ENCODE measurements at places on chromosomes 5 and 9.

DNA sequence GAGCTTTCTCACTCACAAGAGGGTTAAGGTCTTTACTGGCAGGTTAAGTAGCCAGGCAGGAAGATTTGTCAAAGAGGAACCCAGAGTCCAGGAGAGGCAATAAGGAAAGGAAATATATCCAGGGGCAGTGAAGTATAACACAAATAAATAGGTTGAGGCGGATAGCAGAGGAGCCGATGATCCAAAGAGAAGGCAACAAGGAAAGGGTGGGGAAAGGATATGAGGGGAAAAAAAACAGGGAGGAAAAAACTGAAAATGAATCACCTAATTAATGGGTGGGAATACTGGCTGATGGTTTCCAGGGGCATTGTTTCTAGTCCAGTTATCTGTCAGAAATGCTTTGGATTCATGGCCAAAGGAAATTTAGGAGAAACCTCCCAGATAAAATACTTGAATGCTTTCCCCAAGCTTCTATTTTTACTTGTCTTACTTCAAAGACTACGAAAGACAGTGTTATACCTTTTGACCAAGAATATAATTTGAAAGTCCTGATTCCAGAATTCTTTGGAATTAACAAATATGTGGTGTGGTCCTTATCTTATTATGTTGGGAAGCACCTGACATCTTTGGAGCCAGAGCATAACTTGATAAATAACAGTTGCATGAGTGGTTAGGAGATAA lies 146.5 kb downstream of the AOPEP start:
- DNase-seq: no peak

- peak; percentile 29 for DNase-seq
These were observed 2.6 kb upstream of the RFX3 start for GRCh38 chr9:3528451-3528850.

DNA sequence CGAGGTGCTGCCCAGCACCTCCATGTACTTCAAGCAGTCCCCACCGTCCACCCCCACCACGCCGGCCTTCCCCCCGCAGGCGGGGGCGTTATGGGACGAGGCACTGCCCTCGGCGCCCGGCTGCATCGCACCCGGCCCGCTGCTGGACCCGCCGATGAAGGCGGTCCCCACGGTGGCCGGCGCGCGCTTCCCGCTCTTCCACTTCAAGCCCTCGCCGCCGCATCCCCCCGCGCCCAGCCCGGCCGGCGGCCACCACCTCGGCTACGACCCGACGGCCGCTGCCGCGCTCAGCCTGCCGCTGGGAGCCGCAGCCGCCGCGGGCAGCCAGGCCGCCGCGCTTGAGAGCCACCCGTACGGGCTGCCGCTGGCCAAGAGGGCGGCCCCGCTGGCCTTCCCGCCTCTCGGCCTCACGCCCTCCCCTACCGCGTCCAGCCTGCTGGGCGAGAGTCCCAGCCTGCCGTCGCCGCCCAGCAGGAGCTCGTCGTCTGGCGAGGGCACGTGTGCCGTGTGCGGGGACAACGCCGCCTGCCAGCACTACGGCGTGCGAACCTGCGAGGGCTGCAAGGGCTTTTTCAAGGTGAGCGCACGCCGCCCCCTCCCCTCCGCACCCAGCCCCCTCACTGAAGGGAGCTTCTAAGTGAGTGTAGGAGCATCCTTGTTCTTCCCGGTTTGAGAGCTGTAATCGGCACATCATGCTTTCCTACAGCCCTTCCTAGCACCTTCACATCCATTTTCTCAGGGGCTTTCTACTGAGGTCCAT lies 6.9 kb downstream of the NR4A3 start:
- no peak for DNase-seq

DNA sequence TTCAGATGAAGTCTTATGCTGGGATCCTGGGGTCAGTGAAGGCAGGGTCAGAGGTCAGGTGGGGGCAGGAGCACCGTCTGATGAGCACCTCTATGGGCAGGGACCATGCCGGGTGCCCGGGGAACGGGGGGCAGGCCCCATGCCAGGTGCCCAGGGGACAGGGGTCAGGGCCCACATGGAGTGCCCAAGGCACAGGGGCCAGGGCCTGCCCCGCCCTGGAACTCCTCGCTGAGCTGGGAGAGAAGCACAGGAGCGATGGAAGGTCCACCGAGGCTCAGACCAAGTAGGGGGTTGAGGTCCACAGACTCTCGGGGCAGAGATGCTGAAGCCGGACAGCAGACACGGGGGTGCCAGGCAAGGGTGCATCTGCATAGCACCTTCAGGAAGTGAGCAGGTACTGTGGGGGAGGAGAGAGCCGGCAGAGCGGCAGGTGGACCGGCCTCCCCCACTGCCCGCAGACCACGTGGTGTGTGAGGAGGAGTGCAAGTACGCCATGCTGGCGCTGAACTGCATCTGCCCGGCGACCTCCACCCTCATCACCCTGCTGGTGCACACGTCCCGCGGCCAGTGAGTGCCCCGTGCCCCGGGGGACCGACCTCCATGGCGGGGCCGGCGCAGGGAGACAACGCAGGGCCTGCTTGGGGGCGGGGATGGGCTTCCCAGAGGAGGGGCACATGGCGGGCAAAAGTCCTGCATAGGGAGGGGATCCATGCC lies 67.7 kb downstream of the KCNT1 start:
- no peak for DNase-seq

DNA sequence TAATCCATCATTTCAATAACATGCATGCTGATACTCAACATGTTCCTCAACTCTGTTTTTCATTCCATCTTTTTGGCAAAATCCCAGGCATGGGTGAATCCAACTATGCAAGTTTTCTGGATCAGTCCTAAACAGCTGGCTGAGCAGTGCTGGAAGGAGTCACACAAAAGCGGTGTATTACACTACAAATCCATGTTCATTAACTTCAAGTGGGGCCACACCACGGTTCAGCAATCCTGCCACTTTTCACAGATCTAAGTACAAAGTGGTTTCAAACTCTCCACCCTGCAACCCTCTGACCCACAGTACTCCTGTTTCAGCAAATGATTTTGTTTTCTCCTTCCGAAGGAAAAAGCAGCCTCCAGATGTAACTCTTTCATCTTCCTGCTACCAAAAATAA lies 222.5 kb downstream of the EPB41L4A start:
- no peak for DNase-seq

DNA sequence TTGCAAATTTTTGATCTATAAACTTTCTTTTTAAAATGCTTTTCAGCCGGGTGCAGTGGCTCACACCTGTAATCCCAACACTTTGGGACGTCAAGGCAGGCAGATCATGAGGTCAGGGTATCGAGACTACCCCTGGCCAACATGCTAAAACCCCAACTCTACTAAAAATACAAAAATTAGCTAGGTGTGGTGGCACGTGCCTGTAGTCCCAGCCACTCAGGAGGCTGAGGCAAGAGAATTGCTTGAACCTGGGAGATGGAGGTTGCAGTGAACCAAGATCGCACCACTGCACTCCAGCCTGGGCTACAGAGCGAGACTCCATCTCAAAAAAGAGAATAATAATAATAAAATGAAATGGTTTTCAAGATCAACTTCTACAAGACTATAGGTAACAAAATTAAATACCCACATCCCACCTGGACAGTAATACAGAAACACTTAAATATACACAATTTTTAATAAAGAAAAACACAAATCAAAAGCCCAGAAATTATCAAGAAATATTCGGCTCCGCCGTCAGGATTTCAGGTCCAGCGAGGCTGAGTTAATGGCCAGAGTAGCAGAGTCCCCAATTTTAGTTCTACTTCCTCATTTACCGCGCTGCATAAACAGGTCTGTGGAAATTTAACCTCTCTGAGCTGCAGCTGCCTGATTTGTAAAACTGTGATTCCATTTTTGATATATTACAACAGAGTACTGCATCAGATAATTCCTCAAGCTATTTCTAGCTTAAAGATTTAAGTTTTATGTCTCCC lies 4.0 kb downstream of the TUT7 start:
- DNase-seq: no peak

GRCh38 chr9:114366334-114367128 lies 21.3 kb downstream of the AKNA start:
- DNase-seq: peak; percentile 32

GRCh38 chr5:139566611-139567010 lies 5.5 kb downstream of the UBE2D2 start:
- DNase-seq: no peak

GRCh38 chr9:15299374-15299939 lies 7.6 kb downstream of the TTC39B start:
- peak; percentile 47 for DNase-seq

DNA sequence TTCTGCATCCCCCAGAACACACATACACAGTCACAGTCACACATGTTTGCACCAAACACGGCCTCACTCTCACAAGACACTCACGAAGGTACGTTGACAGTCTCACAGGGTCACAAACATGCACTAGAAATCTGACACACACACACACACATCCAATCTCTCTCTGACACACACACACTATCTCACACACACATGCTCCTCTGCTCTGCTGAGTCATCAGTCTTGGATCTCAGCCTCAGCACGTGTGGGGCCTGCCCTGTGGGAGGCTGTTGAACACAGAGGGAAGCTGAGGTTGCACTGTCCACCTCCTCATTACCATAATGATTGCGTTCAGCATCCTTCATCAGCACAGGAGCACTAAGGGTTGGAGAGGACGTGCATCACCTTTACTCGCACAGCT lies 188.8 kb downstream of the MTRR start:
- DNase-seq: no peak

DNA sequence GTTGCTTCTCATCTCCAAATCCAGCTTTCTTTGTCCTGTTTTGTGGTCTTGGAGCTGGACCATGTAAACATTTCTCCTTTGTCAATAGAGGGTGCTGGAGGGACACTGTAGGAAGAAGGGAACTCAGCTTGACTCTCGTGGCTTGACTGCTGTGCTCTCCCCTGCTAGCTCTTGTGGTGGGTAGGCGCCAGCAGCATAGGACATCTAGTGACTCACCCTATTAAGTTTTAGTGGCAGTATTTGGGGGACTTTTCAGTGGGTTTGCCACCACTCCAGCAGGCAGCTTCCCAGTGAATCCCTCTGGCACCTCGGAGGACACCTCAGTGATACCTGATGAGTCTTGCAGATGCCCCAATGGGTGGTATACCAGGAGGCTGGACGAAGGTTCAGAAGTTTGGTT lies 97.8 kb downstream of the TSSK1B start:
- no peak for DNase-seq

DNA sequence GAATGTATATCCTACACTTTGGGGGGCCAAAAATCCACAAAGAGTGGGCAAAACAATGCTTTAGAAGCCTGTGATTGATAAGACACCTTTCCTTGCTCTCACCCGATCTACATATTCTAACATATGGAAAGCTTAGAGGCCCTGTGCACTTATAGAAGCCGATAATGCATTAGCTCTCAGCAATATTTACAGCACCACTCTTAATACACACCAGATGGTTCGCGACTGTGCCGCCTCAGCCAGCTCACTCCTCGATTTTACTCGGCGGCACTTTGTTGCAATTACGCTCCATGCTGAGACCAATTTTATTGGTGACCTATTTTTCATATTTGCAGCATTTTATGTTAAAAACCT lies 18.8 kb downstream of the NR2F1 start:
- no peak for DNase-seq

DNA sequence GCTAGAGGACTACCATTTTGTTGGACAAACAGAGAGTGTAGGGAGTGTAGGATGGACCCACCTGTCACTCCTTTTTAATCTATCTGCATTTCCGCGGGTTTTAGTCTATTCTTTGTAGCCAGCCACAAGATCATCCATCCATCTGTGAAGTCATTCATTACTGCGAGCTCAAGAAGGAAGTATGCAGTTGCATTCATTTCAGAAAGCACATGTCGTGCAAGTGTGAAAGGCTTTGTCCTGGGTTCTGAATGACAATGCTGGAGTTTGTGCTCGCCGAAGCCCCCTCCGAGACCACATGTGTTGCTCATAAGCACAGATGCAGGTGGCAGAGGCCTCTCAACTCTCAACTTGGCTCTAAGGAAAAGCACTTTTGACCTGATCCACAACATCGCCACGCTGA lies 70.3 kb upstream of the BASP1 start:
- no peak for DNase-seq

DNA sequence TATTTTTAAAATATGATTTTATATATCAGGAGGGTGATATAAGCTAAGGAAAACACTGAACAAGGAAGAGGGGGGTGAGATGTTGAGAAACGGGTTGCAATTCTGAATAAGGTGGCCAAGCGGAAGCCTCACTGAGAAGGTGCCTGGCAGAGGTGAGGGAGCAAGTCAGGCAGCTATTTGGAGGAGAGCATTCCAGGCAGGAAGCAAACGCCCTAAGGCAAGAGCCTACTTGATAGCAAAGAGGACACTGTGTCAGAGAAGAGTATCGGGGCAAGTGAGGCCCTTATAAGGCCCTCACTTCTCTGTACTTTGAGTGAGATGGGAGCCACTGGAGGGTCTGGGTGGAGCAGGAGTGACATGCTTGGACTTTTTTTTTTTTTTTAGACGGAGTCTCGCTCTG lies 8.0 kb upstream of the CTNNA1 start:
- no peak for DNase-seq

DNA sequence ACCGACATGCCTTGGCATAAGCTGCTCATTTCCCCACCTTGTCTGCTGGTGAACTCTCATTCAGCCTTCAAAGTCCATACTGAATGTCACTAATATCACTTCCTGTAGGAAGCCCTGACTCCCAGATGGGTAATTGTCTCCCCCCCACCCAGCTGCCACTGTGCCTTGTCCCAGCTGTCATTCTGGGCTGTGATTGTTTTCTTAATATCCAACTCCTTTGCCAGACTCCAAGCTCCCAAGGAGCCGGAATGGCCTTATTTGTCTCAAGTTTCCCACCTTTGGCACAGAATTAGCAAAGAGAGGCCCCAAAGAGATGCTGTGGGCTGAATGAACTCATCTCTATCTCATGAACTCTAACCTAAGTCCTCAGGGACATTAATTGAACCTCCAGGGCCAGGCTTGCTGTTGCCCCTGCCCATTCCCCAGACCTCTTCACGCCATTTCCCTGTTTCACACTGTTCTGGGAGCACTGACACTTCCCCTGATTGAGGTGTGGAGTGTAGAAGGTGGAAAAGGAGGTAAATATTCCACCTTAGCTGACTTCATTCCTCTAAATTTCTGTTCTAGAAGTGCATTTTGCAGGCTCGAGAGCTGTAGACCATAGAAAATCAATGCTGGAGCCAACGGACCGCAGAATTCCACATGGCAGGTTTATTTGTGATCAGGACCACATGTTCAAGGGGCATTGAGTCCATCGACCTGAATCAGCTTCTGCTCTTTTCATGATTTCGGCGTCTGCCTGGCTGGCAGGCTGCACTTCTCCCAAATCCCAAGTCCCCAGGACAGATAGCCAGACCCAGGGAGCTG lies 4.9 kb upstream of the SH3PXD2B start:
- DNase-seq: no peak

DNA sequence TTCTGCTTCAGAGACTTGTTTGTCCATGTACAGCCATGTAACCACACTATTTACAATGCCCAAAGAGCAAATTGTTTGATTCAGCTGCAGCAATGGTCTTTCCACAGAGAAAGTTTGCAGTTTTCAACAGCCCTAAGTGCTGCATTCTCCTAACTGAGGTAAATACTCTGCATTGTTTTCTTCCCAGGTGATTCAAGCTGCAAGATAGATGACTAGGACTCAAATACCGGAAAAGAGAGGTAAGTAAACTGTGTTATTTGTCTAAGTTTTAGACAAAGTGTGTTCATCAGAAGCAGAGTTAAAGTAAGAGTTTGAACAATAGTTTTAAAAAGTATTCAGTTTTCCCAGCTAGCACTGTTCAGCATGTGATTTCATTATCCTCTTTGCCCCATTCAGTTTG lies 1046.7 kb upstream of the C9orf72 start:
- DNase-seq: no peak

GRCh38 chr5:72266862-72267261 lies 53.2 kb downstream of the MRPS27 start:
- no peak for DNase-seq

GRCh38 chr5:53087621-53088121 lies 21.9 kb downstream of the MOCS2 start:
- DNase-seq: no peak

Data from activated CD4-positive, alpha-beta T cell treated with anti-CD3 and anti-CD28 coated beads, Interleukin-2, amount 50 U/mL, for 1 hour (primary cell).